Smooth muscle cell of the umbilical artery (primary cell): ENCODE measurements at places on chromosomes 4 and X. TPM values are rescaled to one million over a fixed set of nuclear protein-coding genes. Genes with fewer than 3 reads are reported as not detected.

The PDCL2 gene
- not detected in 2 replicates for total RNA-seq

The IQSEC2 gene
- 4.9 and 6.2 TPM in 2 replicates for total RNA-seq

The FREM3 gene
- not detected in 2 replicates for total RNA-seq

The XK gene
- total RNA-seq = under 0.01 and 0.05 TPM in 2 replicates

The FAM47E gene
- 0.18 and 0.59 TPM in 2 replicates for total RNA-seq

The BMP3 gene
- total RNA-seq = 0.05 TPM in 1 of 2 replicates, not detected in the other

The NRK gene
- 0.51 and 1.8 TPM in 2 replicates for total RNA-seq

The NWD2 gene
- total RNA-seq = not detected in 2 replicates

The CDS1 gene
- total RNA-seq = under 0.01 and 0.05 TPM in 2 replicates

The SLAIN2 gene
- 27.0 and 30.7 TPM in 2 replicates for total RNA-seq

The CENPVL1 gene
- total RNA-seq = not detected in 2 replicates

The BANK1 gene
- total RNA-seq = under 0.01 and 0.14 TPM in 2 replicates

The FAM199X gene
- total RNA-seq = 25.5 and 27.5 TPM in 2 replicates

The SRPK3 gene
- total RNA-seq = under 0.01 and 2.2 TPM in 2 replicates

The XPNPEP2 gene
- total RNA-seq = not detected in 2 replicates

The PDGFC gene
- 70.7 and 140 TPM in 2 replicates for total RNA-seq

The G6PD gene
- total RNA-seq = 52.6 and 106 TPM in 2 replicates

The CPE gene
- 8.0 and 10.5 TPM in 2 replicates for total RNA-seq

The EFNB1 gene
- 16.6 and 26.9 TPM in 2 replicates for total RNA-seq

The MED28 gene
- 7.8 and 10.1 TPM in 2 replicates for total RNA-seq

The GABRQ gene
- 0.89 and 2.3 TPM in 2 replicates for total RNA-seq

The TIGD4 gene
- total RNA-seq = 0.18 and 0.30 TPM in 2 replicates

The RTL5 gene
- total RNA-seq = 1.2 and 4.4 TPM in 2 replicates

The PWWP3B gene
- 2.1 and 2.3 TPM in 2 replicates for total RNA-seq

The GAGE12E gene
- total RNA-seq = not detected in 2 replicates

The SLIT2 gene
- total RNA-seq = 18.1 and 34.0 TPM in 2 replicates

The ARX gene
- total RNA-seq = not detected in 2 replicates

The VSIG4 gene
- total RNA-seq = not detected in 2 replicates

The ERAS gene
- total RNA-seq = not detected in 2 replicates

The HMX1 gene
- total RNA-seq = not detected in 2 replicates

The USP27X gene
- 3.6 TPM in 2 replicates for total RNA-seq
